ENCODE measurements at places on chromosomes 16 and 17.
A peak's percentile ranks its signal among the peaks of the same experiment; 100 is the strongest.

DNA sequence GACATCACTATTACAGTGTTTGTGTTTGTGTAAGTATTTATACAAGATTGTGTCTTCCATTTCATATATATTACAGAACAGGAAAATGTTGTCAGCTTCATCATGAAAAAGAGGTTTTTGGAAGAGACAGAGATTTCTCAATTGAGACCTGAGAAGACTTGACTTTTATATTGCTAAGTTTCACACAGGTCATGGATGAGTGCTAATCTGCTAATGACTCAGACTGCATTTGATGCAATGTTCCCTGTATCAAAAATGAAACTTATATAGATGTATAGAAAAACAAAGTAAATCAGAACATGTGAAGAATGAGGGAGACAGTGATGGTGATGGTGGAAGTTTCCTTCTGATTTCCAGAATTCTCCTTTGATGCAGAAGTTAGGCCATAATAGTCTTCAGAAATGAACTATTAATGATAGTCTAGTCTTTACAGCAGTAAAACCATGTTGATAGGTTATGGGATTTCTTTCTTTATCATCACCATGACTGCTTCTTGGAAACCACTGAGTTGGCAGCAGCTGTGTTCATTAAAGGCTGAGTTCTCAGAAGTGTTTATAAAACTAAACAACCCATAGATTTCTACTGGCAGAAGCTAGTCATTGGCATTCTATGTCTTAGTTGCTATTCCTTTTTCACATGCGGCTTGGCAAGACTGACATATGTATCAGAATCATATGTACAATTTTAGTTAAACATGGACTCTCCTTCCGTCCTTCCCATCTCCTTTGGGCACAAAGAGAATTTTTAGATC is 56.1 kb downstream of the PCTP start:
- DNase-seq, result no peak
- H3K4me3 ChIP-seq, result no peak overlapping the region
- no peaks in the 10 kb centered on the region for H3K4me1 ChIP-seq
- no peaks in the 10 kb centered on the region for H3K36me3 ChIP-seq
- no peak overlapping the region for H3K27ac ChIP-seq
- peaks cover 2% of the 10 kb centered on the region for H3K27me3 ChIP-seq

GRCh38 chr17:38870259-38871165 is 654 bp downstream of the LASP1 start:
- peaks cover 2% of the 10 kb centered on the region for H3K27me3 ChIP-seq
- H3K27ac ChIP-seq, result peak overlapping the region; percentile 97
- H3K4me1 ChIP-seq, result peaks cover 53% of the 10 kb centered on the region
- peak overlapping the region; percentile 96 for H3K4me3 ChIP-seq
- peak; percentile 92 for DNase-seq
- H3K36me3 ChIP-seq, result peaks cover 12% of the 10 kb centered on the region

GRCh38 chr17:8798846-8799569 is at the start of gene MFSD6L:
MFSD6L (minus strand) TSS chr17:8799365; CDS start chr17:8799120, 245 bp downstream.
- no peaks in the 10 kb centered on the region for H3K27me3 ChIP-seq
- no peak for DNase-seq
- H3K4me1 ChIP-seq, result no peaks in the 10 kb centered on the region

GRCh38 chr17:69357701-69358100 is 30.8 kb upstream of the ABCA5 start:
- H3K27ac ChIP-seq, result no peak overlapping the region
- no peaks in the 10 kb centered on the region for H3K36me3 ChIP-seq
- no peaks in the 10 kb centered on the region for H3K4me1 ChIP-seq
- peaks cover 12% of the 10 kb centered on the region for H3K27me3 ChIP-seq
- DNase-seq, result no peak
